BE2C (cell line): ENCODE measurements at places on chromosomes 16 and 17.

GRCh38 chr17:27360507-27360906 lies 66.6 kb downstream of the WSB1 start:
- no peak for DNase-seq

DNA sequence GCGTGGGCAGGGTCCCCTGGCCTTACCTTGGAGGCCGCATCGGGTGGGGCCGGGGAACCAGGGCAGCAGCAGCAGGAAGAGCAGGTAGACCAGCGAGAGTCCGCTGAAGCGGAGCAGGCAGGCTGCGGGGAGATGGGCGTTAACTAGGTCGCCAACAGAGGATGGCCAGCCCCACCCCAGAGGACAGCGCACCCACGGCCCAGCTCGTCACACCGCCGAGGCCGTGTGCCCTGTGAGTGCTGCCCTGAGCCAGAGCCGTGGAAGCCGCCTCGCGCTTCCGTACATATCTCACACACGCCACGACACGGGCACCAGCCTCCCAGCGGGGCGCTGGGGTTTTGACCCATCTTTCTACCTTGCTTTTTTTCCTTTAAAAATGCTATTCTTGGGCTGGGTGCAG lies 35.7 kb downstream of the PIEZO1 start:
- no peak for DNase-seq

GRCh38 chr17:151004-151403 lies 13.6 kb downstream of the SCGB1C2 start:
- no peak for DNase-seq

GRCh38 chr17:288802-289356 lies 63.7 kb downstream of the RPH3AL start:
- no peak for DNase-seq

- peak; percentile 39 for DNase-seq
Measured at GRCh38 chr16:81505011-81505661, 60.5 kb downstream of the CMIP start.

GRCh38 chr16:2079311-2079800 lies 31.6 kb downstream of the TSC2 start:
- no peak for DNase-seq
